ENCODE measurements at places on chromosomes 4 and X.
A peak's percentile ranks its signal among the peaks of the same experiment; 100 is the strongest.

- no peak for DNase-seq
These were observed 1.4 kb downstream of the CLDN22 start for GRCh38 chr4:183318656-183319055.

DNA sequence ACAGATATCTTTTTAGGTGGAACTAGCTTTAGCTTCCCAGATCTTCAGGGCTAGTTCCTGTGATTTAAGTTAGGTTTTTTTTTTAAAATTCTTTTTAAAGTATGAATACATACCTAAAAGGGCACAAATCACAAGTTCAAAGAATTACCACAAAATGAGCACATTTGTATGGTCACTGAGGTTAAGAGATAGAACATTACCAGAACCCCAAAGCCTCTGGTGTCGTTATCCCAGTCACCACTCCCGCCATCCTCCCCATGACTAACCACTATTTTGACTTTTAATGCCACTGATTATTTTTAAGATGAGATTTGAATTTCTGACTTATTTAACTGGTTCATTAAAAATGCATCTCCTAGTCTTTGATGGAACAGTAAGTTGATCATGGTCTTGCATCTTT lies 5.4 kb downstream of the PGK1 start:
- no peak for DNase-seq

- no peak for DNase-seq
These were observed 15.4 kb downstream of the ELOVL6 start for GRCh38 chr4:110183058-110183457.

DNA sequence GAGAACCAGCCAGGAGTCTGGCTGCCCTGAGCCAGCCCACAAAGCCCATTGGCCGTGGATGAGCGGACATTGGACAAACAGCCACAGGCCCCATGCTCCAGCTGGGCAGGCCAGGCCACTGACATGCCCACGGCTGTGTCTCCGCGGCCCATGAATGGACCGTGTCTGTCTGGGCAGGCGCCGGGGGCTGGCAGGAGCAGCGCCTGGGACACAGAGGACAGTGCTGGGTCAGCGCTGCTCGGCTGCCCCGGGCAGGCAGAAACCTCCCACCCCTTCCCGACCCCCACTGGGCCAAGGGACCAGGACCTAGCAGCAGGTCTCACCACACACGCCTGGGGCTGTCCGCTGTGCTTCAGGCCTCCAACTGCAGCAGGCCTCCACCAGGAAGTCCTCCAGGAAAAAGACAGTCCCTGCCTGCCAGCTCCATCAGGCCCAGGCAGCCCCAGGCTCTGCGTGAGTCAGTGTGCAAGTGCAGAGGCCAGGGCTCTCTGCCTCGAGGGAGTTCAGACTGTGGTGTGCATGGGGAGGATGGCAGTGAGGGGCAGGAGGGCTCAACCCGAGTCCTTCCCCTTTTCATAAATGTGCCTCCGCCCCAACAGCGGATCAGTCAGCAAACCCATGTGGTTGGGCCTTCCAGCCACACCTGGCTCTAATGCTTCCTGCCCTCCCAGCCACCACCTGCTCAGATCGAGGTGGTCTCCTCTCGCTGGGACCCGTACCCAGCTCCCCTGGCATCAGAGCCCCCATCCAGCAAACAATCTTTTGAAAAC lies 17.2 kb upstream of the FGFR3 start:
- no peak for DNase-seq

DNA sequence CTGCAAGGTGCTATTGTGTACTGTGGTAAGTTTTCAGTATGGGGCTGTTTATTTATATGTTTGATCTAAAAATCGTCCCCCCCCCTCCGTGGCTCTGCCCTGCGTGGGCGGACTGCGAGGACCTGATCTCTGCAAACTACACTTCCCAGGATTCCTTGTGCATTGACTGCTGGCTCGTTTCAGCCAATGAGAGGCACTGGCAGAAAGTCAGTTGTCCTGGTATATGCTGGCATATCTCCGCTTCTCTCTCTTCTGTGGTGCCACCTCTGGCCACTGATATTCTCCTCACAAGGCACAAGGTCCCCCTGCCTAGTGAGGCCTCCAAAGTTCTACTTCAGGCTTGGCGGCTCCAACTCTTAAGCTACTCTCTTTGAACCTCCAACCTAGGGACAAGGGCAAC lies 168.8 kb upstream of the ZFP42 start:
- DNase-seq, result no peak

GRCh38 chr4:2763511-2763967 lies 7.4 kb upstream of the TNIP2 start:
- no peak for DNase-seq

GRCh38 chrX:142977128-142977914 lies 48.4 kb upstream of the SPANXN4 start:
- no peak for DNase-seq

- no peak for DNase-seq
These were observed 118.9 kb downstream of the SORCS2 start for GRCh38 chr4:7311205-7311604.

DNA sequence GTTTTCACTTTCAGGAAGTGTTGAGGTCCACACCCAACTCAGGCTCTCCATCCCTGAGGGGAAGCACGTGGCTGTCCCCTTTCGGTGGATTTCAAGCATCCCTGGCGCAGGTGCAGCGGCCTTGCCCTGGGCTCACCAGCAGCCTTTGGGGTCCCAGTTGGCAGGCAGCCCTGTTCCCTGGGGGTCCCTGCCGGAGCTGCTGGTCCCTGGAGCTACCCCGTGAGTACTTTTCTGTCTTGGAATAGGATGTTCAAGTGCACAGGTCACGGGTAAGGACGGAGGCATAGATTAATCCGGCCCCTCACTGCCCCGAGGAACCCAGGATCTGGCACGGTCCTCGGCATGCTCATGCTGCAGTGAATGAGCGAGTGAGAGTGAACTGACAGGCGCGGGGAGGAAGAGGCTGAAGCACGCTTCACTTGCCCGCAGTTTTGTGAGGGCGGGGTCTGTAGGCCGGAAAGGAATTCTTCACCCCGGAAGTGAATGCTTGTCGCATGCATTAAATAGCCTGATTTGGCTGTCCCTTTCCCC lies 117.2 kb upstream of the FAT1 start:
- DNase-seq, result no peak

DNA sequence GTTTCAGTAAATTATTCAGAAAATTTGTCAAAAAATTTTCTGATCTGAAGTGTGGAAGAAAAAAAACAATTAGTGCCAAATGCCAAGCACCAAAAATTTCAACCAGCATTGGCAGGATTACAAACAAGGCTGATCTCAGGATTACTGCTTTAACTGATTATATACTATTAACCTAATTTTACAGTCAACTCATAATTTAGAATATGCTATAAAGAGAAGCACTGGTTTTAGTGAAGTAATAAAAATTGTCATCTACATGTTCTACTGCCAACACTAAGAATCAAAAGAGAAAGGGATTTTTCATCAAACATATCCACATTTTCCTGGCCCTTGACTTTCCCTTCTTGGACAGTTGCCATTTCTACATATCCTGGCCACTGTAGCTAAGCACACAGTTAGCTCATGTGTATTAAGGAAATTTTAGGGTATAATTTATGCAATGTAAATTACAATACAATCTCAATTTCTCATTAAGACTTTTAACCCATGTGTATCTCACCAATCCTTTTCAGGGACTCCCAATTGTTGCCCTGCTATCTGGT lies 33.8 kb downstream of the THOC2 start:
- DNase-seq, result no peak

DNA sequence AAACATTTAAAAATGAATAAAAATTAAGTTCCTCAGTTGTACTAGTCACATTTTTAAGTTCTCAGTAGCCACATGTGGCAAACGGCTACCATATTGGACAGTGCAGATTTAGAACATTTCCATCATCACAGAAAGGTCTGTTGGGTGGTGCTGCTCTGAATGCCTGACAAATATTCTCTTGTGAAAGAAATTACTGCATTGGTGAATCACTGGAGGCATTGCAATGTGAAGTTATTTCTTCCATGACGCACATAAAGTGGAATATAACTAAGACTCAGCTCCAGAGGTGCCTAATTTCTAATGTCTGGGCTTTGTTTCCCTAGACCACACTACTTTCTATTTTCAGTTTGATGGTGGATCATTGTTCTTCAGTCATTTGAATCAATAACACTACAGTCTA lies 44.9 kb downstream of the CLNK start:
- no peak for DNase-seq

GRCh38 chrX:36856849-36857248 lies 151.3 kb upstream of the FAM47C start:
- DNase-seq, result no peak

GRCh38 chr4:142021761-142022160 lies 385.4 kb downstream of the IL15 start:
- no peak for DNase-seq

DNA sequence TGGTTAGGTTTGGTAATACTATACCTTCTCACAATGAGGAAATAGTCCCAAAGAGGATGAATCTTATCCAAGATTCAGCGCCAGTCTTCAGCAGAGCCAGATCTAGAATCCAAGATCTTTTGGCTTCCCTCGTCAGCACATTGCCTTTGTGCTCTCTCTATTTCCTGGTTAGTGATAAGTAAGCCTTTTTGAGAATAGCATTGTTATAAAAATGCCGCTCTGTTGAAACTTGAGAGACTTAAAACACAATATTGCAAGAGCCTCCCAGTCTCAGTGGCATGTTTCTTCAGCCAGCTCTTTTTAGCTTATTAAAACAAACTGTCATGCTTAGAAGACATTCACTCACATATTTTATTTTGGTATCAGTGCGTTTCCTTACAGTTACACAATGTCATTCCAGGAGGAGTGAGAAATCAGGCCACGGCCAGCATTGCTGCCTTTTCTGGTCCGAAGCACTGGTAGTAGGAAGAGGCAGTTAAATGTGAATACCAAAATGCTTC lies 141.4 kb downstream of the KLHL8 start:
- DNase-seq, result no peak

- peak; percentile 47 for DNase-seq
These were observed 23.6 kb upstream of the TBC1D14 start for GRCh38 chr4:6885953-6886557.

GRCh38 chrX:2457289-2458133 lies 43.3 kb downstream of the DHRSX start:
- no peak for DNase-seq

DNA sequence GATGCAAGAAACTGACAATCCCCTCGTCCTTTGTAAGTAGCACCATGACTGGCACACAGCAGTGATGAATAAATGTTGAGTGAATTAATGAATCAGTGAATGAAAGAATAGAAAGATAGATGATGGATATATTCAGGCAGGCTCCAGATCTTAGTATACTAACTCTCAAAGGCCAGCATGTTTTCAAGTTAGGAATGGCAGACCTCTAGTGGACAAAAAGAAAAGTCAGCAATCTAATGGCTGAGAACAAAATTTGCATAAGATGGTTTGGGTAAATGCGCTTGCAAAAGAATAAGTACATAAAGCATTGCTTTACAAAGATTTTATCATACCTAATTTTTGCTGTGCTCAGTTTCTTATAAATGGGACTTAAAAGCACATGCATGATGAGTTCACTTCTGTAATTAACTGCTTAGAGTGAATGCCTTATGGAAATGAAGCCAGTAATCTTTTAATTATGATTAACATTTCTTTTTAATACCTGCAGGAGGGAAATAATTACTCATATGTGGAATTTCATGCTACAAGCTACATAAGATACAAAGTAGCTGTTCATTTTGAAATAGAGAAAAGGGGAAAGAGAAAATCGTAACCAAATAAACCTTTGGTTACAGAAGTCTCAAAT lies 126.9 kb upstream of the GPRIN3 start:
- DNase-seq, result no peak

DNA sequence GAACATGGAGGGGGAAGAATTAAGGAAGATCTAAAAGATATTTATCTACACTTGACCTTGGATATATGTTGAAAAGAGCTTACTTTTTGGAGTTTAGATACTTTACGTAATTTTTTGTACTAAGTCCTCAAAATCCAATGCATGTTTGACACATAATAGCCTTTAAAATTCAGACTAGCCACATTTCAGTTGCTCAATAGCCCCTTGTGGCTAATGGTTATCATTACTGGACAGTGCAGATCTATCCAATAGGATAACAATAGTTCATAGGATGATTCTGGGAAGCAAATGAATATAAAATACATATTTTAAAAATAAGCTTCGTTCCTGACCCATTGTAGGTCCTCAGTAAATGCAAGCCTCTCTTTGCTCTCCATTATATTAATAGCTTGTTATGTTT lies 13.8 kb downstream of the AP1AR start:
- DNase-seq, result no peak

GRCh38 chrX:39020051-39020669 lies 218.9 kb downstream of the MID1IP1 start:
- DNase-seq, result no peak

- DNase-seq, result no peak
These were observed 89.1 kb downstream of the FNIP2 start for GRCh38 chr4:158857951-158858350.

GRCh38 chrX:47351706-47352105 lies 18.7 kb upstream of the ZNF157 start:
- no peak for DNase-seq

- no peak for DNase-seq
These were observed 84.0 kb downstream of the PRSS12 start for GRCh38 chr4:118268780-118269179.

GRCh38 chr4:94278781-94279180 lies 63.9 kb downstream of the HPGDS start:
- DNase-seq, result no peak

DNA sequence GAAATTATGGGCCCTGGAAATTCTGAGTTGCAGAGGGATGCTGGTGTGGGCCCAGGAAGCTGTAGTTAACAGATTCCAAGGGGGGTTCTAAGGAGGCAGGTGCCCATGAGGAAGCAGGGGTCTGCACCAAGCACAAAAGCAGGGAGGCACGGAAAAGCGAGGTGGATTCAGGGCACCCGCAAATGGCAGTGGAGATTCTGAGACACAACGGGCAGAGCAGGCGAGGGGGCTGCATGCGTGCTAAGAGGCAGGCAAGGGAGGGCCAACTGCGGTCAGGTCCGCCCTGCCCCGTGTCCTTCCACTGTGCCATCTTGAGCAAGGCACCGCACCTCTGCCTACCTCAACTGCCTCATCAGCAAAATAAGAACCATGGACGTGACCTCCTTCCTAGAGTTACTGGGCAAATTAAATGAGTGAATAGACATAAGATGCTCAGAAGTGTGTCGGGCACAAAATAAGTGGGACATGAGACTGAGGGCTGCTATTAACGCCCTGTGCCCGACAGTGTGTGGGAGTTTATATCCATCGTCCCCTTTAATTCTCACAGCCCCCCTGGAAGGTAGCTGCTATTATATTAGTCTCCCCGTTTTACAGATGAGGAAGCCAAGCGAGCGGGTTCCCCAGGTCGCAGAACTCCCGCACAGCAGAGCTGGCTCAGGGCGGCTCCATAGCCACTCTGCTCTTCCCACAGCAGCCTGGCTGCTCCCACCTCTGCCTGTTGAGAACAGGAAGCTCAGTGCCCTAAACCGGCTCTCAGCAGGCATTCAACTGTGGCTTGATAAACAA lies 67.6 kb downstream of the PPP2R2C start:
- DNase-seq, result no peak

DNA sequence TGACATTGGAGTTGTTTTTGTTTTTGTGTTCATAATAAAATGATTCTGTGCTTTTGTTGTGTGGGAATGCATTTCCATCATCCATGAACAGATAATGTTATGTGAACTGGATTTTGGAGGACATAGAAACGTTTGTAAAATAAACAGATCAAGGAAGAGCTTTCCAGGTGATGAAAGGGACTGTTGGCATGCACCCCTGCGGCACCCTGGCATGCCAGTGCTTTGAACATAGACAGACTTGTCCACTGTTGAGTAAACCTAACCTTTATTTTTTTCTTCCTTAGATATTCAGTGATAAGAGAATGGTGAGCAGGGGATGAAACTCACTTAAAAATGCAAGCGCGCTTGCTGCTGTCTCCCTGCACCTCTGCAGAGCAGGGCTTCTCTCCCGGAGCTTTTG lies 59.8 kb downstream of the TRAPPC11 start:
- no peak for DNase-seq

GRCh38 chr4:106062452-106062875 lies 167.2 kb downstream of the NPNT start:
- no peak for DNase-seq
